Activated T-helper 9 cell treated with anti-CD3 and anti-CD28 coated beads, Interleukin-2, amount 50 U/mL, for 16 hours (primary cell): ENCODE measurements at places on chromosomes 4 and X.

GRCh38 chr4:79381161-79381560, 26.9 kb downstream of the GK2 start:
- DNase-seq: no peak

GRCh38 chrX:135432881-135433521, 11.3 kb downstream of the SMIM10L2A start:
- DNase-seq: no peak

DNA sequence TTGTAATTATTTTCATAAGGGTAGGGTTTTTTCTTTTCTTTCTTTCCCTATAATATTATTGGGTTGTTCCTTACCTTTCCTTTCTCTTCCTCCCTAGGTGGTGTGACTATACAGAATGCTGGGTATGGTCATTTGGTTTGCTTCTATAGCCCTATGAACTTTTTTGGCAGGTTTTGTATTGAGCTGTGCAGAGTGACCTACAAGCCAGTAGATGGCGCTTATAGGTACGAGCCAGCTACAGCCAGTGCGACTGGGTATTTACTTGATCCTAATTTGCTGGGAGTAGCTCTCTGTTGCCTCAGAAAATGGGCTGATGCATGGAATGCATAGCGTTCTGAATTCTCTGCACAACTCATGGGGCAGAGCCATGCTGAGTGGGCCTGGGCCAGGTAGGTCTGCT, 423.3 kb downstream of the MAGEE1 start:
- no peak for DNase-seq

DNA sequence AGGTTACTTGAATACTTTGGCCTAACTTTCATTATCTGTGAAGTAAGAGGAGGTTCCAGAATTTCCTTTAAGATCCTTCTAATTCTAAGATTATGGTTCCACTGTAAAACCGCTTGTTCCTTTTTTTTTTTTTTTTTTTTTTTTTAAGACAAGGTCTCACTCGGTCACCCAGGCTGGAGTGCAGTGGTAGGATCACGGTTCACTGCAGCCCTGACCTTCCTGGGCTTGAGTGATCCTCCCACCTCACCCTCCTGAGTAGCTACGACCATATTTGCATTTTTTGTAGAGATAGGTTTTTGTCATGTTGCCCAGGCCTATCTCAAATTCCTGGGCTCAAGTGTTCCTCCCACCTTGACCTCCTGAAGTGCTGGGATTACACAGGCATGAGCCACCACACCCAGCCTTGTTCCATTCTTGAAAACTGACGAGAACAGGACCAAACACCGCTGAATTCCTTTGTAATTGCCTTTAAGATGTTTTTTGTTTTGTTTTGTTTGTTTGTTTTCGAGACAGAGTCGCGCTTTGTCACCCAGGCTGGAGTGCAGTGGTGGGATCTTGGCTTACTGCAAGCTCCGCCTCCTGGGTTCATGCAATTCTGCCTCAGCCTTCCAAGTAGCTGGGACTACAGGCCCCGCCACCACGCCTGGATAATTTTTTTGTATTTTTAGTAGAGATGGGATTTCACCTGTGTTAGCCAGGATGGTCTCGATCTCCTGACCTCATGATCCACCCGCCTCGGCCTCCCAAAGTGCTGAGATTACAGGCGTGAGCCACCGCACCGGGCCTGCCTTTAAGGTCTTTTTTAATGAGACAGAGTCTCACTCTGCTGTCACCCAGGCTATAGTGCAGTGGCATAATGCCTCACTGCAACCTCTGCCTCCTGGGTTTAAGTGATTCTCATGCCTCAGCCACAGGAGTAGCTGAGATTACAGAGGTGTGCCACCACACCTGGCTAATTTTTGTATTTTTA, 6.8 kb downstream of the PDS5A start:
- DNase-seq: no peak

DNA sequence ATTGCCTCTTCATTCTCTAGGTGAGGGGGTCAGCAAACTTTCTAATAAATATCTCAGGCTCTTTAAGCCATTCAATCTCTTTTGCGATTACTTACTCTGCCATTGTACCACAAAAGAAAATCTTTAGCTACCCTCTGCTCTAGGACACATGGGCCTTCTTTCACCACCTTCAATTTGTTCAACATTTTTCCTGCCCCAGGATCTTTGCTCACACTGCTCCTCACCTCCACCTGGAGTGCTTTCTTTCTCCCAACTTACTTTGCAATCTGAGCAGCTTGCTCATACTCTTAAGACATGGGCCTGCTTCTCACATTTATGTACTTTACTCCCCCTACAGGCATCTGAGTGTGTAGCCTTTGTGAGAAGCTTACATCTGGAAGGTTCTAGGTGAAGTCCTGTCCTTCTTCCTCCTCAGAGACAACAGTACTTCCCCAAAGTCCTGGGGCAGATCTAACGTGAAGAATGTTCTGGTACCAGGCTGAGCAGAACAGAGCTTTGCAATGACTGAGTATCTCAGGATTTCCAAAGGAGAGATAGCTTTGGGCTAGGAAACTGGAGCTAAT, 55.0 kb upstream of the PRDM5 start:
- DNase-seq: no peak

DNA sequence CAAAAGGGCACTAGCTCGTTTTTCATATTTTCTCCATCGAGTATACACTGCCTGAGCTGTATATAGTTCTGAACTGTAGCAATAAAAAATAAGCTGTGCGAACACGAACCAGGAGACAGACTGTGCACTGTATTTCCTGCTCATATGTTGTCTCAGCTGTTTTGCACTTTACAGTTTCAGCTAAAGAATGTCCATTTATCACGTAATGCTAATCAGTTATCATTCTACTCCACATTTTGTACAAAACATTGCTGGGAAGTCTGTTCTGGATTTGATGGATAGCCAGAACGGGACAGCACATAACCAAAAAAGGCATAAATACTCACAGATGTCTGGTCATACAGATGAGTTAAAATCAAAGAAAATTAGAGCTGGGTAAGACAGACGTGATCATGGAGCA, 315.5 kb upstream of the ADGRL3 start:
- DNase-seq: no peak

GRCh38 chr4:20251031-20251795, 492 bp upstream of the SLIT2 start:
- no peak for DNase-seq

DNA sequence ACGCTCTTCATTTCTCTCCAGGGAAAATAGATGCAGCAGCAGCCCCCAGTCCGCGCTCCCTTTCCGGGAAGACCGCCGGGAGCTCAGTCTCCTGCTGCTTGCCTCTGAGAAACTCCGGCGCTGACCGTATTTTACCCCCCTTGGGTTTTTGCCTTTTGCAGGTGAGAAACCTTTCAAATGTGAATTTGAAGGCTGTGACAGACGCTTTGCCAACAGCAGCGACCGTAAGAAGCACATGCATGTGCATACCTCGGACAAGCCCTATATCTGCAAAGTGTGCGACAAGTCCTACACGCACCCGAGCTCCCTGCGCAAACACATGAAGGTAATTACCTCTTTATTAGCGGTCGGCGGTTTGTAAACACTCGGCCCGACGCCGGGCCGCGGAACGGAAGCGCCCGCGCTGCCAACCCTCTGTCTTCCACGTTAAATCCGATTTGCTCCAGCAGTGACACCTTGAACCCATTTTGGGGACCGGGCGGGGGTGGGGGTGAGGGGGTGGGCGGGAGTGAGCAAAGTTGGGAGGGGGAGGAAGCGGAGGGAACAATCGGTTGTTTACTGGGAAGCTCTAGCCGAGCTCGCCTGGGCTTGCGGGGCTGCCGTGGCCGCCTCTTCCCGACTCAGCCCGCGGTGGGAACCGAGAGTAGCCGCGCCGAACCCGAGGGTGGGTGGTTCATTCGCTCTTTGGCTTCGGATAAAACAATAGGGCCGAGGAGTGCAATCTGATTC, 3.0 kb downstream of the ZIC3 start:
- no peak for DNase-seq

- DNase-seq: no peak
Observed at GRCh38 chrX:12469296-12469695, 321.9 kb upstream of the PRPS2 start.

- no peak for DNase-seq
Observed at GRCh38 chrX:64186974-64187761, 18.3 kb downstream of the AMER1 start.

GRCh38 chr4:175905925-175906324, 93.9 kb upstream of the GPM6A start:
- no peak for DNase-seq

GRCh38 chrX:46791927-46792809, 33.2 kb upstream of the SLC9A7 start:
- DNase-seq: no peak

DNA sequence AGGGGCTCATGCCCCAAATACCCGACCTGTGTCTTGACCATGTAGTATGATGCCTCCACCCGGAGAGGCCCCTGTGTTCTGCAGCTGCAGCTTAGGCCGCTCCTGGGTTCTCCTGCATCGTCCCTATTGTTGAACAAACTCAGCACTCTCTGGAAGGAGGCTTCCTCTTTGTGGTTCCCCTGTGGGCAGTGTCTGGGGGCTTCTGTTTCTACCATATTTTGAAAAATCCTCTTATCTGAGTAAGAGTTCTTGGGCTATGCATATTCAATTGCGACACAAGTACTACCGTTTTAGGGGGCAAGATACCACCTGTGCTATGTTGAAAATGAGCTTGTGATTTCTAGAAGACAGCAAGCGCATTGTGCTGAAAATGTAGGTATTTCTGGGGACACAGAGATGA, 276.6 kb downstream of the DHRSX start:
- no peak for DNase-seq

- DNase-seq: no peak
Observed at GRCh38 chr4:183873409-183874185, 31.5 kb upstream of the STOX2 start.

- DNase-seq: no peak
Observed at GRCh38 chrX:5650904-5651303, 577.8 kb downstream of the NLGN4X start.

DNA sequence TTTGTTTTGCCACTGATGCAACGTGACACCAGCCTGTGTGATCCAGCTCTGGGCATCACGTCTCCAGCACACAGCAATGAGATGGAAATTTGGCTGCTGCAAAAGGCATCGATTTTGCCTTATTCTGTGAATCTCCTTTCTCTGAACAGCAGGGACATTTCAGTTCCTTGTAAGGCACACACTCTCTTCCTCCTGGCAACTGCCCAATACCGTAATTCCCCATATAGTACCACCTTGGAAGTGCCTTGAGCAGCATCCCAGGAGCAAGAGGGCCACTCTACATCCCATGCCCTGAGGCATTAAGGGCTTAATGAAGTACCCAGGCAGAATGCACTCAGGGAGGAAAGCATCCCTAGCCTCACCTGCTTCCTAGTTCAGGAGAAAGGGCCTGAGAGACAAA, 10.5 kb upstream of the MAMLD1 start:
- no peak for DNase-seq

DNA sequence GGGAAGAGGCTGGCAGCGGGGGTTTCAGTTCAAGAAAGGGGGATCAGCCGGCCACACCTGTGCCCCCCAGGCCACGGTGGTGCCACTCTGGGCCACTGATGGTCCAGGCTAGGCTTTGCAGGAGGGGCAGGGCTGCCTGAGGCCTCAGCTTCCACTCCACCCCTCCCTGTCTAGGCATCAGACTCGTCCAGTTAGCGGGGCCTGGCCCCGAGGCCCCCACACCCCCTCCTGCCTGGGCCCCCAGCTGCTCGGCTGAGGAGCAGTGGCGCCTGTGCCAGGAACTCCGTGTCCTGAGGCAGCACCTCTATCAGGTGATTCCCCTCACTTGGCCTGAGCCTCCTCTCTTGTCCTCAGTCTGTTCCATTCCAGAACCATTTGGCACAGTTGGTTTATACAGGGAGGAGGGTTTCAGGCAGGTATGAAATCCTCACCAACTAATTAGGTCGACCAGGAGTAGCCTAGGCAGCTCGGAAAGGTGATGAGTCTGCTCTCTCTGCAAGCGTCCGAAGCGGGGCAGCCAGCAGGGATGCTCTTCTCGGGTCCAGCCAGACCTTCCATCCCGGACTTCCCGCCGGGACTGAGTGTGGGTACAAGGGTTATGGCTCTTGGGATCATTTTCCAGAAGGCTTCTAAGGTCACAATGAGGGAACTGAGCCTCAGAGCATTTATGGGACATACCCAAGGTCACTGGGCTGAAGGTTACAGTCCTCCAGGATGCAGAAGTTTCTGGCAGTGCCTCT, 2.1 kb downstream of the NSG1 start:
- no peak for DNase-seq

DNA sequence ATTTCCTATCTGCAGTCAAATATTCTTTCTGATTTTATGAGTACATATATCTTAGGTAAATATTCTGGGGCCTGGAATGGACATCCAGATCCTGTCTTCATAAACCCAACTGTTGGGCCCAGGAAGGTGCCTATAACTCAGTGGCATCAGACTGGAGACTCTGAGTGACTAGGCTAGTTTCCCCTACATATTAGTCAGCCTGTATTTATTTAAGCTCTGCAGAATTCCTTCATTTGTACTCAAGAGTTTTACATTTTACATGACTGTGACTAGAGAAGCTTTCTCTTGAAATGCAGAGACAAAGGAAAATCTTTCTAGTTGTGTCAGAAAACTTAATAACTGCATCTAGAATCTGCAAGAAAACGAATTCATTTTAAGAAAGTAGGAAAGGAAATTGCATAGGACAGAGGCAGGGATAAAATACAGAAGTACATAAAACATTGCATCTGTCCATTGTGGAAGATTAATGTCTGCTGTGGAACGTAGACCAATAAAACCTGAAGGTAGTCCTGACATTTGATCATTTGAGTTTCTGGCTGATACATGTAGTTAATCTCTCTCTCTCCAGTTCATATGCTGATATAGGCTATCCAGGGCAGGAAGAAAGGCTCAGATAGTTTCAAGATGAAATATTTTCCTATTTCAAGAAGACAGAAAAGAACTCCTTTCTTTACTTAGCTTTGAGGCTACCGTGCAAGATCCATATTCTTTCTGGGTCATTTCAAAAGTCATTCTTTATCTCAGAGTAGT, 78.2 kb downstream of the OPHN1 start:
- DNase-seq: no peak

DNA sequence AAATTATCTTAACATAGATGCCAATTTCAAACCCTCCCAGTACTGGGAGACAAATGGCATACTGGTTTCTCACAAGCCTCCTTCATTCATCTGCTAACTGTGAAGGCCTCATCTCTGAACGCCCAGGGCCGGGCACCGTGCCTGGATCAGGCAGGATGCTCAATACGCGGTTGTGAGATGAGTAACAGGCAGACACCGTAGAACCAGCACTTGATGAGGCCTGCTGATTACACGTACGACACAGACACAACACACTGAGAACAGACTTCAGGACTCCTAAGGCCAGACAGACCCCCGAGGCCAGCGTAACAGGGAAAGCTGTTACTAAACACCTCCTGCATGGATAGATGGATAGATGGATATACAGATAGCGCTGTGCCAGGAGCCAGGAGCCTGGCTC, 154.6 kb downstream of the AFAP1 start:
- DNase-seq: no peak

DNA sequence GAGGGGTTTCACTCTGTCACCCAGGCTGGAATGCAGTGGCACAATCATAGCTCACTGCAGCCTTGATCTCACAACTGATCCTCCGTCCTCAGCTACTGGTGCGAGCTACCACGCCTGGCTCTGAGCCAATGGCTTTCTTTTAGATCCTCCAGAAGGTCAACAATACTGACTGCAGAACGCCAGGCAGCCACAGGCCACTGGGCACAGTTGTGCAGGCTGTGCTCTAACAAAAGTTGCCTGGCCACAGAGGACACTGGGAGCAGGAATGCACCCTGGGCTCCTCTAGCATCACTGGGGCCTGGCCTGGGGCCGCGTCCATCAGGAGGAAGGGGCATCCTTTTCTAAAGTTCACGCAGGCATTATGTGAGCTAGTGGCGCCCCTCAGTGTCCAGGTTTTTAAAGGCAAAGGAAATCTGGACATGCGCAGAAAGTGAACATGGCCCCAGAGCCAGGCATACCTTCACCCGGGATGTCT, 14.9 kb upstream of the PORCN start:
- no peak for DNase-seq

GRCh38 chr4:26731351-26732035, 129.1 kb upstream of the STIM2 start:
- no peak for DNase-seq
